IMR-90 (cell line): ENCODE measurements at places on chromosomes 6 and 20.

GRCh38 chr6:136510299-136510698 is 39.9 kb downstream of the MAP7 start:
- no peak for DNase-seq

DNA sequence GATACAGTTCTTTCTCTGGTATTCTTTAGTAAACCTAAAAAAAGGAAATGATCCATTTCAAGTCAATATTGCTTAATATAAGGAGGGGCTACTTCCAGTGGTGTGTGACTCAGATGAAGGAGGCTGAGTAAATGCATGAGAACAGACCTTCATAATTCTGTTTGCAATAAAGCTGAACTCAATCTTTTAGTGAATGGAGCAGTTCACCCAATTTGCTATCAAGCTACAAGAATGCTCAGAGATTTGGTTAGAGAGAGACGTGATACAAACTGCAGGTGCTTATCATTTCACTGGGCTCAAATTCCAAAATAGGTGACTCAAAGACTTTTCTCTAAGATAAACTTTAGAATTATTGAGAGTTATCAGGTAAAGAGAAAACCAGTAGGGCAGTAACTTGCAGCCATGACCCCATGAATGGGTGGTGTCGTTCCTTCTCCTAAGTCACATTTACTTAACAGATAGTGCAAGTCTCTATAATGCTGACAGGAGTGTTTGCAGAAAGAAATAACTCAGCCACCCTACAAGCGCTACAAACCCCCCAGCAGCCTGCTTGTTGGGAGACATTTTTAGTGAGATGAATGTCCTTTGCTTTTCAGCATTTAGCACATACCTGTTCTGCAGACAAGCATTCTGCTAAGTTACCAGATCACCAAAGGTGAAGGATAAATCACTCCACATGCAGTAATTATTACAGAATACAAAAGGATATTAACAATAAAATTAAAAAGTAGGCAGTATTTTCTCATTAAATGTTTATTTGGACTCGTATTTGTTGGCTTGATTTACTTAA is 16.4 kb upstream of the BLOC1S5 start:
- peak; percentile 82 for DNase-seq

DNA sequence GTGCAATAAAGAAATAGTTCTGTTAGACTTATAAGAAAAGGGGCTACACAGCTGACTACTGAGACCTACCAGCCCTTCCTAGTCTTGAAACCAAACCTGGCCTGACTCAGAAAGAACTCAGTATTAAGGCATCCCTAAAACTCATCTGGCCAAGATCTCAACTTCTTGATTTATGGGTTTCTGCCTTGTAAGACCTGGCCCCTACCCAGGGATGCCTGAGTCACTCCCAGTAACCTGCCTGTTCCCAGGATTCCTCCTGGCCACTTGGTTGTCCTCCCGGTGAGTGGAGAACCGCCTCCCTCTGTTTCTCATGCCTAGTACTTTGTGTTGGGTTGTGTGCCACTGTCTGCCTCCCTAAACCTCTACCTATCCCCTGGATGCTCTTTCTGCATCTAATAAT is 189.4 kb upstream of the PREP start:
- DNase-seq = peak; percentile 96

GRCh38 chr6:113857556-113858479 is 673 bp downstream of the MARCKS start:
- DNase-seq = peak; percentile 29

- DNase-seq = peak; percentile 50
Measured at GRCh38 chr20:63911176-63911575, 16.2 kb downstream of the DNAJC5 start.

DNA sequence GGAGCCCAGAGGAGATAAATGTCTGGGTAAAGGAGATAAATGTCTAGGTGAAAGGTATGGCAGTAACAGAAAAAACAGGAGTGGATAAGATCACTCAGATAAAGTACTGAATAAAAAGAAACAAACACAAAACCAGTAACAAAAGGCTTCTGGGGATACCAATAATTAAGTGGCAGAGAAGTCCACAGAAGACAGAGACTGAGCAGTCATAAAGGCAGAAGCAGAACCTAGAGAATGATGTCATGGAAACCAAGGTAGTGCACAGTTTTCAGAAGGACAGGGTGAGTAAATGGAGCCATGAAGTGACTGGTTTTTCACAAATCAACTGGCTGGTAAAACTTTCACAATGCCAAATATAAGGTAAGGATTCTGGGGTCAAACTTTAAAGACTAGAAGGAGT is 80.9 kb upstream of the PLN start:
- no peak for DNase-seq

GRCh38 chr6:372336-372911 is 19.1 kb upstream of the IRF4 start:
- DNase-seq = no peak

- DNase-seq = peak; percentile 0
Measured at GRCh38 chr20:12252793-12253192, 335.1 kb downstream of the BTBD3 start.

- DNase-seq = no peak
Measured at GRCh38 chr20:61727761-61728160, 337.9 kb downstream of the TAF4 start.

- no peak for DNase-seq
Measured at GRCh38 chr6:168725802-168726201, 284.8 kb downstream of the SMOC2 start.

DNA sequence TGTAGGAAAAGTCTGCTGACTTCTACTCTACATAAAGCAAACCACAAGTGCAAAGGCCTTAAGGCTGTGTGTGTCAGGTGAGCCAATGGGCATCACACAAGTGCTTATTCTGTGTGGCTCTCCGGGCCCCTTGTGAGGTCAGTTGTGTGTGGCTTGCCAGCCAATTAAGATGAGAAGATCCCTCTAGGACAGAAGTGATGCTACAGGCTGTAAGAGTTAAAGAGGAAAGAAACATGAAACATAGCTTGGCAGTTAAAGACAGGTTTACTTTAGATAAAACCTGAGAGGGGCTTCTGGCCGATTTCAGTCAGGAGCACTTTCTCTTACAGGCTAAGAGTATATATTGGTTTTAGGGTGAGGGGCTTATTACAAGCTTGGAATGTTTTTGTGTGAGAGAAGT is 242.4 kb downstream of the NFATC2 start:
- no peak for DNase-seq

DNA sequence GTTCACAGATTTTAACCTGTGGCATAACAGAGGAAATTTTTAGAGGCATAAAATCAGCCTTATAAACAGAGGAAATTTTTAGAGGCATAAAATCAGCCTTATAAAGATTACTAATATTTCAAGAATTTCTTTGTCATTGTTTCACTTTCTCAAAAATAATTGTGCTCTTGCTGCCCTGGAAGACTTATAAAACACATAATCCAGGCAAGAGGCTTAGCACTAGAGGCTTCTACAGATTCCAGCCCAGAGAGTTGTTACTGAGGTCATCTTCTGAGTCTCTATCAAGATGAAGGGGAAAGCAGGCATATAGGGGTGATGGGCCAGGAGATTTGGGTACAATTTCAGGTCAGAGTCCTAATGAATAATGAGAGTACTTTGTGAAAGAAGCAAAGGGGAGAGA is 85.7 kb downstream of the RFPL4B start:
- peak; percentile 21 for DNase-seq

DNA sequence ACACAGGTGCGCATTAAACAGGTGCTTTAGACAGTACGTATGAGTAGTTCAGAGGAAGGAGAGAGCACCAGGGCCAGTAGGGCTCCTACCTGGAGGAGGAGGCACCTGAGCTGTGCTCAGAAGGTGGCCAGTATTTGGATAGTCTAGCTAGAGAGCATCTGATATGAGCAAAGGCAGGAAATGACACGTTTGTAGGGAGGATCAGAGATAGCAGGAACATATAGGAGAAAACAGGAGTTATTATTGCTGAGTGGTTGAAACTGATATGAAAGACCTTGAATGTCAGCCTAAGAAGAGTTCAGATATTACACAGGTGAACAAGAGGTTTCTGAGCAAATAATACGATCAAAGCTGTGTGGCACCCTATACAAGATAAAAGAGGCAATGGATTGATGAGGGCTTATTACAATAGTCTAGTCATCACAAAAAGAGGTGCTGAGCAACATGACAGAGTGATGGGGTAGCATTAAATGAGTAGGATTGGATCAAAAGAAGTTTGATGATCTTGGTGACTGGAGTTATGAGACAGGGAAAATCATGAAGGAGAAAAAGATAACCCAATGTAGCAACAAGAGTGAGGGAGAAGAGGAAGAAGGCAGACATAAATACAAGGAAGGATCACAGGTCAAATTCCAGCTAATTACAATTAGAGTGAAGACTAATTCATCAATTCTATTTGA is 69.8 kb upstream of the HIVEP1 start:
- no peak for DNase-seq

DNA sequence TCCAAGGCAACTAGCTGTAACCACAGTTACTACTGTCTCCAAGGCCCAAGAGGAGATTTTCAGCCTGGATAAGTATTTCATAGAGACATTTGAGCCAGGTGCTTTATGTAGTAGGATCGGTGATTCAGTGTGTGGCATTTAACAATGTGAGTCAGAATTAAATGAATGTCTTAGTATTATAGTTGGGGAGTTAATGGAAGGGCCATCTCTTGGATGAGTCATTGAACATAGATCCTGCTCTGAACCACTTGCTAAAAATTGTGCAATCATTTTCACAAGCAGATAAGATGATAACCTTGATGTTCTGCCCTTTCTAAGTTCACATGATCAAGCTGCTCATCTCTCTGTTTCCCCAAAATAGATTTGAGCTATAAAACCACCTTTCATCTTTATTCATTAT is 668.9 kb upstream of the CITED2 start:
- DNase-seq = peak; percentile 96

GRCh38 chr20:10171864-10172751 is 46.5 kb upstream of the SNAP25 start:
- peak; percentile 25 for DNase-seq

- DNase-seq = no peak
Measured at GRCh38 chr6:164898412-164898811, 411.0 kb downstream of the C6orf118 start.

DNA sequence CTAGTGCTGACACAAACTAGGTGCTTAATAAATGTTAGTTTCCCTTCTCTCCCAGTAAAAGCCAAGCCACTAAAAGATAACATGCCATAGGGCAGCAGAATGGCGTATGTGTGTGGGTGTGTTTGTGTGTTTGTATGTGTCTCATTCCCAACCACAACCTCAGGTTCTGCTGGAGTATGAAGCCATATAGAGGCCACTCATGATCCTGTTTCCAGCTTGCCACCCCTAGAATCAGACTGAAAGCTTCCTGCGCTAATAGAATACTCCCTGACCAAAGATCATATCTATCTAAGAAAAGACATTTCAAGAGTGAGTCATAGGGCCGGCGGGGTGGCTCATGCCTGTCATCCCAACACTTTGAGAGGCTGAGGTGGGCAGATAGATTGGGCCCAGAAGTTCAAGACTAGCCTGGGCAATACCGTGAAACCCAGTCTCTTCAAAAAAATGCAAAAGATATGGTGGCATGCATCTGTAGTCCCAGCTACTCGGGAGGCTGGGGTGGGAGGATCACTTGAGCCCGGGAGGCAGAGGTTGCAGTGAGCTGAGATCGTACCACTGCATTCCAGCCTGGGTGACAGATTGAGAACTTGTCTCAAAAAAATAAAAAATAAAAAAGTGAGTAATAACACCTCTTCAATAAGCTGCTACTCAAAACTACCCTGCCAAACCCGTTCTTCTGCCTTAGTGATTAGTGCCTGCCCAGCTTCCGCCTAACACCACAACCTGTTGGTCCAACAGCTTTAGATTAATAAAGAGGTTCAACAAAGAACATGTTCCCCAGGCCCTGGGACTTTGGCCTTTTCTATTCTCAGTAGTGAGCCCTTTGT is 11.8 kb upstream of the SNRPC start:
- peak; percentile 72 for DNase-seq

DNA sequence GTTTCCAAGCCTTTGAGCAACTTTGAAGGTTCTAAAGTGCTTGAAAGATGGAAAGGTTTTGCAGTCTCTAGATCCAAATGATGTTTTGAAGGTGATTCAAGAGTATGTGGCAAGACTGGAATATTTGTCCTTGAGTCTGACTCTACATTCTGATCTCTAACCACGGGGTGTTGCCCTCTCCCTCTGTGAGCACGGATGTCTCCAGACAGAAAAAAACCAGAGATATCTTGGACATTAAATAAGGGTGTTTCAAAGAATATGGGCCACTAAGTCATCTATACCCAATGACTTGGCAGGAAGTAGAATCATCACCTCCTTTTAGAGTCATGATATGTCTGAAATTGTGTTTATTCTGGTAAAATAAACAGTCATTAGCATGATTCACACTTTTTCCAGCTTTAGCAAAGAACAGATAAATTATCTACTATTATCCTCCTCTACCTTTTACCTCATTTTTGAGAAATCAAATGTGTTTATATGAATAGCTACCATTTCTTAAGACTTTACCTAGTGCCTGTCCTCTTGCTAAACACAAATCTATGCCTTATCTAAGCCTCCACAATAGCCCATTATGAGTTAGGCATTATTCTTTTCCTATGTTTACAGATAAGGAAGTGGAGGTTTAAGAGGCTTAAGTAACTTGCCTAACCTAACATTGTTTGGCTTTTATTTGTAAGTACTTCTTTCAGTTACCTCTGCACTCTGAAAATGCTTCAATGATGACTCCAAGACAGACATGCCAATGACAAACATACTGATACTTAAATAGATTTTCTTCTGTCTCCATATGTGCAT is 384.4 kb downstream of the BMP2 start:
- no peak for DNase-seq

DNA sequence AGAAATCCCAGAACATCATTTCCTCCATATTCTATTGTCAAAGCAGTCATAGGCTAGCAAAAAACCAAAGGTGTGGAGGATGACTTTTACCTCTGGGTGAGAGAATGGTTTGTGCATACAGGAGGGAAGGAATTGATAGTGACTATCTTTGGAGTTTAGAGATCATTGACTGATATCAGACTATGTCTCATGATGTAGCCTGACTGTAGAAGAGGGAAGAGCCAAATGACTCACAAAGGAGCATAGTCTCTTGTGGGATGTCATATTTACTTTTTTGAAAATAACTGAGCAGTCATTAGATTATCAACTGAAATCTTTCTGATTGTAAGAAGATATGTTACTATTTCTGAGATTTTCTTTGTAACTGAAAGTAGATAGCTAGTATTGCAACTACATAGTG is 158.5 kb downstream of the FLRT3 start:
- DNase-seq = no peak

DNA sequence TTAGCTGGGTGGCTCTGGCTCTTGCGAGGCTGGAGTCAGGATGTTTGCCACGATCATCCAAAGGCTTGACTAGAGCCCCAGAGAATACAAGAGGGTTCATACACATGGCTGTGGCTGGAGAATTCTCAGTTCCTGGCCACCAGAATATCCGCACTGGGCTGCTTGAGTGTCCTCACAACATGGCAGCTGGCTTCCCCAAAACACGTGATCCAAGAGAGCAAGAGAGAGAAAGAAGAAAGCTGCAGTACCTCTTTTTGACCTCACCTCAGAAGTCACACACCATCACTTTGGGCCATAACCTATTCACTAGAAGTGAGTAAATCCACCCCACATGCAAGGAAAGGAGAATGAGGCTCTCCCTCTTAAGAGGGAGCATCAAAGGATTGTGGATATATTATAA is 21.5 kb upstream of the BPIFB1 start:
- DNase-seq = no peak

- DNase-seq = peak; percentile 43
Measured at GRCh38 chr6:78599526-78599925, 267.8 kb upstream of the IRAK1BP1 start.
